Stimulated activated CD4-positive, alpha-beta T cell treated with anti-CD3 and anti-CD28 coated beads, TNF-alpha, amount 100 ng/mL, for 1 hour (primary cell): ENCODE measurements at places on chromosomes 6 and 20.

DNA sequence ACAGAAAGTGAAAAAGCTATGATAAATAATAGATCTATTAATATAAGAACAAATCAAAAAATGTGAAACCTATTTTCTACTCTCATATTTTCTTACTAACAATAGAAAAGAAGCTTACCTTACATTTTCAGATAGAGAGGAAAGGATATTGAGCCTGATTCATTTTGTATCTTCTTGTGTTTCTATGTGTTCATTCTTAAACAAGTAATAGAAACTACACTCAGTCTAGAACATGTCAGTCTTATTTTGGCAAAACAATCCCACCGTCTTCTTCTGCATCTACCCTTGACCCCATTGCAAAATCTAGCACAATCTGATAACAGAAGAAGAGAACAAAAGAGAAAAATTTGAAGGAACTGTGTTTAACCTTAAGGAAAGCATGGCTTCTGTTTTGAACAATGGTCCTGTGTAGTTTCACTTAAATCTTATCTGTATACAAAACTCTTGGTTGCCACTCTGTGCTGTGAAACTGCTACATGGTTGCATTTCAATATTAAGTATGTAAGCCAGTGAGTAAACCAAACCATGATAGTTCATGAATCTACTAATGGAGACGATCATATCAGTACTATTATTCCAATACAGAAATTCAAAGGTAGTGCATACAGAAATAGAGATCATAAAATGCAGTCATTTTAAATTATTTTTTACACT is 69.5 kb upstream of the LGSN start:
- no peak for DNase-seq

- DNase-seq, result no peak
These were observed 140.6 kb downstream of the PXDC1 start for GRCh38 chr6:3610921-3611320.

DNA sequence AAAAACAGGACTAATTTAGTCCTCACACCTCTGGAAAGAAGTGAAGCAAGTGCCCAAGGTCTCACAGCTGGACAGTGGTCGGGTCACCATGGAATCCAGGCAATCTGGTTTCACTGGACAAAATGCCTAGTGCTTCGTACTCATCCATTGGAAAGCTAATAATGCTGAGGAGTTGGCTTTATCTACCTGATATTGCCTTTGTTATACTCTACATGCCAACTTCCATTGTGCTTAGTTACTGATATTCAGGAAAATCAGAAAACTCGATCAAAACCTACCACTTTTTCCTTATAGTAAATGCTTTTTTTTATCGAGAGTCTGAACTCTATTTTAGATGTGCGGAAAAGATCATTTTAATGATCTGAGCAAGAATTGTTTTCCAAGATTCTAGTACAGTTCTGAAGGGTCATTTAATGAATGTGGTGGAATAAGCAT is 966 bp downstream of the CFAP206 start:
- no peak for DNase-seq

- no peak for DNase-seq
These were observed 28.2 kb downstream of the PDRG1 start for GRCh38 chr20:31923388-31924331.

- DNase-seq, result no peak
These were observed 304.6 kb downstream of the CDH4 start for GRCh38 chr20:61556673-61557072.

- DNase-seq, result no peak
These were observed 37.5 kb upstream of the MRPS18A start for GRCh38 chr6:43724914-43725642.

DNA sequence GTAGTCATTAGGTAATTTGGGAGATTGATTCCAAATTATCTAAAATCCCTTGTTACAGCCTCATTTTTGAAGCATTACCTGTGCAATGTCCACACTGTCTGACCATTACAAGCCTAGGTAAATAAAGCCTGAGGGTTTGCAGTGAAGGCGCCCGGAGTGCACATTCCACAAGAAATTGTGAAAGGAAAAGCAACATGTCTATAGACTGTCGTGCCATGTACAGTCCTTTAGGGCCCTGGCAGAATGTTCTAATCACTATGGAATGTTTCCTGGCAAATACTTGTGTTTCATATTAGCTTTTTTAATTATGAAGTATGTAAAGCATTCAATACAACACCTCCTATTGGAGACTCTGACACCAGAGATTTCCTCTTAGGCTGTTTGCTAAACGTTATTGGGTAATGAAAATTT is 28.9 kb downstream of the PREP start:
- no peak for DNase-seq

- no peak for DNase-seq
These were observed 11.0 kb downstream of the TSPYL1 start for GRCh38 chr6:116268589-116269293.
